ENCODE measurements at places on chromosomes 12 and 14.

GRCh38 chr12:132179431-132180362 lies 35.4 kb downstream of the NOC4L start:
- DNase-seq = no peak

- DNase-seq = no peak
These were observed 9.8 kb upstream of the SIX1 start for GRCh38 chr14:60658909-60659585.

- DNase-seq = no peak
These were observed 36.0 kb downstream of the NTF3 start for GRCh38 chr12:5467931-5468330.

GRCh38 chr14:23071921-23072539 lies 14.7 kb upstream of the CDH24 start:
- DNase-seq = no peak

- no peak for DNase-seq
These were observed 79.1 kb downstream of the GRIP1 start for GRCh38 chr12:66599816-66600215.

DNA sequence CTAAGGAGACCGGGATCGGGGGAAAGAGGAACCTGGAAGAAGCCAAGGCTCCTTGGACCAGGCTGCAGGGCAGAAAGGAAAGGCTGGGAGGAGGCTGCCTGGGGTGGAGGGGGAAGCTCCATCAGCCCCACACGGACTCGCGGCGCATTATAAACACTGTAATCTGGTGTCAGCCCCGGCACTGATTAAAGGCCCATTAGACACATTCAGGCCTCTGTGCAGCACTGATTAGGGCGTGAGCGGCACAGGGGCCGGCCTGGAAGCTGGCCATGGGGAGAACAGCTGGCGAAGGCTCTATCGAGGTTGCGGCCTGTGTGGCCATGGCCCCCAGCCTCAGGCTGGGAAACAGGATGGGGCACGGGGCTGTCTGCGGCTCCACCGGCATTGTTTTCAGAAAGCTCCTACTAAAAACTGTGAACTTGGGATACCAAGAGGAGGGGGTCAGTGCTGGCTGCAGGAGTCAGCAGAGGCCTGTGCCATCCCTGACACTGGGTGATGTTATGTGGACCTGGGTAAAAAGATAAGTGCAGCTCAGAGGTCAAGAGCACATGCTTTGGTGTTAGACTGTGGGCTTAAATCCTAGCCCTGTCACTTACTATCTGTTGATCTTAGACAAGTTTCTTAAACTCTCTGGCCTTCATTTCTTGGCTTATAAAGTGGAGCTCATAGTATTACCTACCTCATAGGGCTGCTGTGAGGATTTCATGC lies 10.6 kb downstream of the ACVRL1 start:
- DNase-seq = no peak

All from cerebellar nuclear complex (tissue), 1 donor.